ENCODE measurements at places on chromosomes 7 and 10.

GRCh38 chr10:24091256-24091655 is 117.7 kb upstream of the KIAA1217 start:
- no peaks in the 10 kb centered on the region for H3K4me1 ChIP-seq
- H3K36me3 ChIP-seq: no peaks in the 10 kb centered on the region
- DNase-seq: no peak
- no peak overlapping the region for H3K4me3 ChIP-seq
- H3K27ac ChIP-seq: no peak overlapping the region
- H3K27me3 ChIP-seq: no peaks in the 10 kb centered on the region

- peaks cover 3% of the 10 kb centered on the region for H3K27me3 ChIP-seq
- no peaks in the 10 kb centered on the region for H3K36me3 ChIP-seq
- H3K4me1 ChIP-seq: no peaks in the 10 kb centered on the region
- no peak overlapping the region for H3K27ac ChIP-seq
- no peak overlapping the region for H3K4me3 ChIP-seq
These were observed 8.8 kb downstream of the ASB10 start for GRCh38 chr7:151178236-151178635.

- no peak overlapping the region for H3K4me3 ChIP-seq
- H3K27ac ChIP-seq: no peak overlapping the region
- H3K36me3 ChIP-seq: no peaks in the 10 kb centered on the region
- H3K4me1 ChIP-seq: no peaks in the 10 kb centered on the region
- DNase-seq: no peak
These were observed 40.2 kb downstream of the WDR11 start for GRCh38 chr10:120891365-120891764.

DNA sequence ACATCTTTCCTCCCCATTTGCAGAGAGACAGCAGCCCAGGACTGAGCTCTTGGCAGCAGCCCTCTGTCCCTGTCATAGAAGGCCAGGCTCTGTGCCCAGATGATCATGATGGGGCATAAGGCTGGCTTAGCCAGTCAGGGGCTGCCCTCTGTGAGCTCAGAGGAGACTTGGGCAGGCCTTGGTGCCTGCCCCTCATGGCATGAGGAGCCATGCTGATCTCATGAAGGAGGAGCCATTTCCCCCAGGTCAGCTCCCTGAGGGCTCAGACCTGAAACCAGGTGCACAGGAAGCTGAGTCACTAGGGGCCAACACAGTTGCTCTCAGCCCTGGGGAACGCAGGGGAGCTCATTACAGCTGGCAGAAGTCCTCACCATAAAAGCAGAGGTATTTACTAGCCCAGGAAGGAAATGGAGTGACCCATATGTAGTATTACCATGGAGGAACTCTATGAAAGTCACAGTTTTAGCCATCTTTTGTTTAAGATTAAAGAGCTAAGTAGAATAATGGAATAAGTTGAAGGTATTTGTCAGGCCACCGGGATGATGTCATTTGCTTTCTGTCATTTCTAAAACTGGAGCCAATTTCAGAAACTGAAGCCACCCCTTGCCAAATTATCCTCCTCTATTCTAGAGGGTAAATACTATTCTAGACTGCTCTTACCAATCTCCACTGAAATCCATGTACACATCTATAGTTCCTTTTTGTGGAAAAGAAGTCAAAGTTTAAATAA is 362.4 kb upstream of the ZNF32 start:
- H3K4me3 ChIP-seq: no peak overlapping the region
- no peak overlapping the region for H3K27ac ChIP-seq
- H3K4me1 ChIP-seq: peaks cover 4% of the 10 kb centered on the region
- DNase-seq: no peak
- no peaks in the 10 kb centered on the region for H3K36me3 ChIP-seq

DNA sequence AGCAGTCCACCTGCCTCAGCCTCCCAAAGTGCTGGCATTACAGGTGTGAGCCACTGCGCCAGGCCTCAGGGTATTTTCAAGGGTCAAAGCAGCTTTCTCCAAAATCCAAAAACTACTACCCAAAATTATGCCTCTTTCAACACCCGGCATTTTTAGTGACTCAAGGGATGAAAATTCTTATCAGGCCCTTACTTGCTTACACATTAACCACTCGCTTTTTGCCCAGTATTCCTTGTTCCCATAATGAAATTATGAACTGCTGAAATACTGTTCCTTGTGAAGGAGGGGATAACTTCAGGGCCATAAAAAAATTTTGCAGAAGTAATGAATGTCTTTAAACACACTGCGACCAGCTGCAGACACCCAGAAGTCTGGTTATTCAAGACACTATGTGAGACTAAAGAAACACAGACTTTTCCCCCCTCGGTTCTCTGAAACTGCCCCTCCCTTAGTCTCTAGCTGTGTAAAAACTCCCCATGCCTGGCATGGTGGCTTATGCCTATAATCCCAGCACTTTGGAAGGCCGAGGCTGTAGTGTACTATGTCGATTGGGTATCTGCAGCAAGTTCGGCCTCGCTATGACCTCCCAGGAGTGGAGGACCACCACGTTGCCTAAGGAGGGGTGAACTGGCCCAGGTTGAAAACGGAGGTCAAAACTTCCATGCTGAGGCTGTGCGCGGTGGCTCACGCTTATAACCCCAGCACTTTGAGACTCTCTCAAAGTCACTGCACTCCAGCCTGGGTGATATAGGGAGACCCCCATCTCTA is 12.0 kb downstream of the FXYD4 start:
- DNase-seq: no peak
- H3K36me3 ChIP-seq: peaks cover 38% of the 10 kb centered on the region
- no peaks in the 10 kb centered on the region for H3K4me1 ChIP-seq
- H3K27me3 ChIP-seq: no peaks in the 10 kb centered on the region

GRCh38 chr7:50588937-50589336 is 23.7 kb upstream of the DDC start:
- no peak overlapping the region for H3K27ac ChIP-seq
- no peaks in the 10 kb centered on the region for H3K27me3 ChIP-seq
- H3K4me1 ChIP-seq: no peaks in the 10 kb centered on the region
- H3K4me3 ChIP-seq: no peak overlapping the region
- no peaks in the 10 kb centered on the region for H3K36me3 ChIP-seq

GRCh38 chr7:28192786-28193585 is 12.4 kb upstream of the JAZF1 start:
- H3K36me3 ChIP-seq: no peaks in the 10 kb centered on the region
- H3K27ac ChIP-seq: no peak overlapping the region
- no peaks in the 10 kb centered on the region for H3K4me1 ChIP-seq

- H3K4me1 ChIP-seq: peaks cover 15% of the 10 kb centered on the region
- H3K36me3 ChIP-seq: no peaks in the 10 kb centered on the region
- DNase-seq: no peak
- peak within 1 kb of the TSS; percentile 38 for H3K4me3 ChIP-seq
These were observed at the start of gene AMZ1 for GRCh38 chr7:2687881-2688318. TSS of gene AMZ1 (plus strand) at chr7:2688202. CDS start at chr7:2700452, 12,250 bp downstream.

- no peak for DNase-seq
- no peaks in the 10 kb centered on the region for H3K27me3 ChIP-seq
- no peak overlapping the region for H3K27ac ChIP-seq
- H3K4me3 ChIP-seq: no peak overlapping the region
These were observed 84.7 kb downstream of the LRGUK start for GRCh38 chr7:134211817-134212216.

- no peak for DNase-seq
- H3K27ac ChIP-seq: no peak overlapping the region
- no peaks in the 10 kb centered on the region for H3K27me3 ChIP-seq
- no peaks in the 10 kb centered on the region for H3K4me1 ChIP-seq
- no peaks in the 10 kb centered on the region for H3K36me3 ChIP-seq
These were observed 53.7 kb downstream of the SLC39A12 start for GRCh38 chr10:18005445-18005780.

DNA sequence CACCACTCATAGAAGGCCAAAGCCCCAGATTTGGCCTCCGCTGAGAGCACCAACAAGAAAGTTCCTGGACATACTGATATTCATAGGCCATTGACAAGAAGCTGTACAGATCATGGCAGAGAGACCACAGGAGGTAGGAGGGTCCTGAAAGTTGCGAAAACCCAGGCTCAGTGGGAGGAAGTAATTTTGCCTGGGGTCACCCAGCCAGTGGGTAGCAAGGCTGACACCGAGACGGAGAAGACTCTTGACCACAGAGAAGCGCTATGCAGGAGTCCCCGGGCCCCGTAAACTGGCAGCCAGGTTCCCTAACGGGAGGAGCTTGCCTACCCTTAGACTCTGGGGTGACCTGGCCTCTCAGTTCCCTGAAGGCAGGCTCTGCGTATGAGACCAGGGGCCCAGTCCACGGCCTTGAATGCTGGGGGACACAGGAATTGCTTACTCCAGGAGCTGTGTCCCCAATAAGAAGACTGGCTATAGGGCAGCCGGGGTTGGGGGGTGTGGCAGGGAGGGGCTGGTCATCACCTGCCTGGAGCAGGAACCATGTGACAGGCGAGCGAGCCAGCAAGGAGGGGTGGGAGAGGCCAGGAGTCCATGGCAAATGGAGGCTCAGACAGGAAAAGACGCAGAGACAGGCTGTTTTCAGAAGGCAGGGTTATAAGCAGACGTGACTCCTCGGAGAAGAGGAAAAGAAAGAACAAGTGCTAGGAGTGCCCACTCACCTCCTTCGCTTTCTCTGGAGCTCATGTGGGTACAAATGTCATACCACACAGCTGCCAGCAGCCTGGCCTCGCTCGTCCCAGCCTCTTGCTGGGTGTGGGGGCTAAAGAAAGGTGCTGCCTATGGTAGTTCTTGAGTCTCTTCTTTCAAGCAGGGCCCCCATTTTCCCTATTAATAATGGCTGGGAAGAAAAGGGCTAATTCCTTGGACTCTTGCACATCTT is 24.6 kb upstream of the NPFFR1 start:
- H3K4me3 ChIP-seq: no peak overlapping the region
- no peak for DNase-seq
- H3K4me1 ChIP-seq: no peaks in the 10 kb centered on the region
- no peak overlapping the region for H3K27ac ChIP-seq
- no peaks in the 10 kb centered on the region for H3K36me3 ChIP-seq

- H3K36me3 ChIP-seq: no peaks in the 10 kb centered on the region
- peaks cover 27% of the 10 kb centered on the region for H3K4me1 ChIP-seq
- DNase-seq: no peak
- no peak overlapping the region for H3K4me3 ChIP-seq
These were observed 77.5 kb downstream of the AFAP1L2 start for GRCh38 chr10:114326795-114327194.

DNA sequence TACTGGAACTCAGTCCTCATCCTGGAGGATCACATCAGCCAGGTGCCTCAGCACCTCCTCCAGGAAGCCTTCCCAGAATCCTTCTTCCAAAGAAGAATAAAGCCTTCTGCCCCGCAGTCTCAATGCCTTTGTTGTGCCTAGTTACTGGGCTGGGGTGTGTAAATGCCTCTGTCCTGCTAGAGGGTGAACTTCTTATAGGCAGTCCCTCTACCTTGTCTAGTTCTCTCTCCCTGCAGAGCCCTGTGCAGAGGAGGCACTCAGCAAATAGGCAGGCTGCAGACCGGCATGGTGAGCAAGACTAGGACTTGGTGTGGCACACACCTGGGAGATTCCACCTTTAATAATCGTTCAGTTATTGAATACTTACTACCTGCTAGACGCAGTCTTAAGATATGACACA is 104.7 kb upstream of the PCBD1 start:
- H3K4me3 ChIP-seq: no peak overlapping the region
- H3K36me3 ChIP-seq: no peaks in the 10 kb centered on the region
- H3K27me3 ChIP-seq: no peaks in the 10 kb centered on the region
- H3K27ac ChIP-seq: no peak overlapping the region
- H3K4me1 ChIP-seq: no peaks in the 10 kb centered on the region

- no peaks in the 10 kb centered on the region for H3K27me3 ChIP-seq
- DNase-seq: no peak
- no peak overlapping the region for H3K27ac ChIP-seq
- H3K36me3 ChIP-seq: no peaks in the 10 kb centered on the region
These were observed 39.8 kb downstream of the GNA12 start for GRCh38 chr7:2804227-2804763.

DNA sequence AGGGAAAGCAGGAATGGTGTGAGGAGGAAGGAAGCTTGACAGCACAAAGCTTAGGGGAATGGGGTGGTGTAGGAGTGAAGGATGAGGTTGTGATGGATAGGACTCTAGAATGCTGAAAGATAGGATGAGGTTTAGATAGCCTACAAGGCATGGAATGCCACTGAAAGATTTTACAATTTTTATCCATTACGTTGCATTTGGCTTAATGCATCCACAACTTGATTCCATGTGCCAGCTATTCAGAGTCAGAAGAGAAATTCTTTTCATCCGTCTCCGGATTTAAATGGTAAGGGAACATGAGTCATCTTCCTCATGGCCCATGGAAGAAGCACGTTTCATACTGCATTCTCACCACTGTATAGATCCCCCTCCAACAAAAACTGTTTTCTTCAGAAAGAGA is 212.4 kb upstream of the BMPER start:
- H3K27ac ChIP-seq: no peak overlapping the region
- no peaks in the 10 kb centered on the region for H3K27me3 ChIP-seq
- no peak overlapping the region for H3K4me3 ChIP-seq
- H3K36me3 ChIP-seq: no peaks in the 10 kb centered on the region

DNA sequence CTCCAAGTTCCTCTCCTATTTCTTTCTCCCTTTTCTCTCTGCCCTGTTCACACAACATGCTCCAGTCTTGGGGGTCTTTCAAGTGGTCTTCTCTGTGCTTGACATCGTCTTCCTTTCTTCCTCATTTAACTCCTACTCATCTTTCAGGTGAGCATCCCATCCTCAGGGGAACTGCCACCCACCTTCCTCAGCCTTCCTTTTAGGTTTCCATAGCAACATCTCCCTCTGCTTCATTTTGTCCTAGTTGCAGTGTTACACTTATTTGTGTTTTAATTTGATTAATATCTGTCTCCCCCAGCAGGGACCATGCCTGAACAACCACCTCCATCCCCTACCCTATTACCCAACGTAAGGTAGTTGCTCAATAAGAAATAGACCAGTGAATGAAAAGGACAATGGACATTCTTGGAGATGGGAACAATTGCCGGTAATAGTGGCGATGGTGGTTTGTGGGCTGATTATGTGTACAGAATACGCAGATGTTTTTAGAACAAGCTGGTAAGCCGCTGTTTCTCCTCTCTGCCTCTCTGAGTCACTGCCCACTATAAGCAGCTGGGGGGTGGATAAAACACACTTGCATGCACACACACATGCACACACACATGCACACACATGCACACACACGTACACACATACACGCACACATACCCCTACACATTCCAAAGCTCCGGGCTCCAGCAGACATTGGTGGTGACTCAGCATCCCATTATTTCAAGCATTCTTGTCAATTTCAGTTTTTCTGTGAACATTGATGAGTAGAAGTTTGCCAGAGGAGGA is 251.6 kb downstream of the GATA3 start:
- no peaks in the 10 kb centered on the region for H3K4me1 ChIP-seq
- H3K4me3 ChIP-seq: no peak overlapping the region
- H3K36me3 ChIP-seq: no peaks in the 10 kb centered on the region
- no peak overlapping the region for H3K27ac ChIP-seq

DNA sequence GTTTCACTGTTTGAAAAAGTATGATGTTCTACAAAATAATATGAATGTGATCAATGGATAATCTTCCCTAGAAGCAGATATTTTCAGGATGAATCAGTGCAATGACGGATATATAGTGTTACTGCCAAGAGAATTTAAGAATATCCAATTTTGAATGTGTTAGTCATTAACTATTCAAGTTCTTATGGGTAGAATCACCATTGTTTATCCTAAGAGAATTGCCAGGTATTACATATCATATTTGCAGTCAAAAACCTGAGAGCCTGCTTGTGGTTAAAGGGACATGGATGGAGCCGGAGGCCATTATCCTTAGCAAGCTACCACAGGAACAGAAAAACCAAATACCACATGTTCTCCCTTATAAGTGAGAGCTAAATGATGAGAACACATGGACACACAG is 26.9 kb downstream of the AHR start:
- DNase-seq: no peak
- no peak overlapping the region for H3K4me3 ChIP-seq
- no peaks in the 10 kb centered on the region for H3K4me1 ChIP-seq
- no peaks in the 10 kb centered on the region for H3K27me3 ChIP-seq
- peaks cover 60% of the 10 kb centered on the region for H3K36me3 ChIP-seq

Data from esophagus squamous epithelium (tissue), 5 donors.